A549 (cell line): ENCODE measurements at places on chromosomes 13 and 19.

GRCh38 chr13:45446181-45446580 lies 18.6 kb upstream of the COG3 start:
- no peak for DNase-seq

DNA sequence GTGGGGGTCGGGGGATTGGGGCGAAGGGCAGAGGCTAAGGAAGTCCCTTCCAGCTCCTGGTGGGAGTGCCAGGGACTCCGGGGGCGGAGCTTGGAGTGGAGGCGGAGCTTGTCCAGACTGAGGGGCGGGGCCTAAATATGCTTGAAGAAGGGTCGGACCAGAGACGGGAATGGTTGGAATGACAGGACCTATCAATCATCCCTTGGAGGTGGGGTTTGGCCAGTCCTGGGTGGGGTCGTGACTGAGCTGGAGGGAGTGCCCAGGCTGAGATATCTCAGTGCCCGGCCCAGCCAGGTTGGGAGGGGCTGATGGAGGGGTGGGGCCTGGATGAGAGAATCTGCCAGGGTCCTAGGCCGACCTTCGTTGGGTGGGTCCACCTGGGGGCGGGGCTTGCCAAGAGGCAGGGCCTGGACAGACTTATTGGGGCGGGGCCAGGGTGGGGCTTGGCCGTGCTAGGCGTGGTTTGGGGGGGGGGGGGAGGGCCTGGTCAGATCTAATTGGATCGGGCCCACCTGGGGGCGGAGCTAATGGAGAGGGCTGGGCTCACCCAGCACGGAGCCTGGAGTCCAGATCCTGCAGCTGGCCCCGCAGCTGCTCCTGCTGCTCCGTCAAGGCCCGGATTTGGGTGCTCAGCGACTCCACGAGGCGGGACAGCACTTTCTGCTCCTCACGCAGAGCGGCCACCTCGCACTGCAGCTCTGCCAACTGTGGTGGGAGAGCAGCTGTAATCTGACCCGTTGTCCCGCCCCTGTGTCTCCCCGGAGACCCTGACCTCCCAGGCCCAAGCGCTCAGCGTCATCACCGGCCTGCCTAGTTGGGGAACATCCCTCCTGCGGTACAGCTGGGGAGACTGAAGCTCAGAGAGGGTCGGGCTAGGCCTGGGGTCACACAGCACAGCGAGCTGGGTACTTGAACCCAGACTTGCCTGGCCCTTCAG lies 2.6 kb upstream of the WIZ start:
- DNase-seq: peak; percentile 71

DNA sequence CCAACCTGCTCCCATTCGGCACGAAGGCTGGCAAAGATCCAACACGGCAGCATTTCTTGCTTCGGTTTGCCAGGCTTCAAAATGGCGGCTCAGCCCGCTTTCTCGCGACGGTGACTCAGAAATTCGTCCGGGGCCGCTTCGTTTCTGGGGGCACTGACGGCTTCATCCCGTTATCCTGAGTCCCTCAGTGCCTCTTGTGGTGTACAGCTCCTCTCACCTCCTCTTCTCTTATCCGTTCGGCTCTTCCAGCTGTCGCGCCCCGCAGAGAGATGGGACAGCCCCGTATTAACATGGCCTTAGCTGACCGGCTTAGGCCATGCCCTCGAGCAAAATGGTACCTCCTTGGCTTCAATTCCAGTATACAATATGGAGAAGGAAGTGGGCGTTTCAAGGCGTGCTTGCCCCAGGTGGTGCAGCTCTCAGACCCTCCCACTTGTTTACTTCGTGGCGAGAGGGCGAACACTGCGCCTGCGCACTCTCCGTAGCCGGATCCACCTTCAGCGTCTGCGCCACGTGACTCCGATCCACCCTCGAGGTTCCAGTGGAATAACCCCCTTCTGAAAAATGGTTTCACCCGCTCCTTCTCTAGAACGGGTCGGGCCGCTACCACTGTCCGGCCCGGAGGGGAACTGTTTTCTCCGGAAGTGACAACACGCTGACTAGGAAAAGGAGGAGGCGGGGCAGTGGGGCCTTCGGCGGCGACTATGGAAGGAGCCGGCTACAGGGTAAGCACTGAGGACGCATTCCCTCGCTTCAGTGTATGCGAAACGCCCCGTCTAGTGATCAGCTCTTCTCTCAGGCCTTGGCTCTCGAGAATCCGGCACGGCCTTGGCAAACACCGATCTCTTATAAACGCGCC lies at the start of the genes AKT1S1 and TBC1D17:
TSS of gene AKT1S1 (minus strand) at position 336 of the 859 bp plus-strand sequence. CDS start 4,060 bp downstream, outside the sequence.
TSS of gene TBC1D17 (plus strand) at position 683 of the 859 bp plus-strand sequence. CDS start at position 705, 22 bp downstream.
- peak; percentile 100 for DNase-seq

GRCh38 chr13:83824120-83824519 lies 58.2 kb downstream of the SLITRK1 start:
- no peak for DNase-seq

DNA sequence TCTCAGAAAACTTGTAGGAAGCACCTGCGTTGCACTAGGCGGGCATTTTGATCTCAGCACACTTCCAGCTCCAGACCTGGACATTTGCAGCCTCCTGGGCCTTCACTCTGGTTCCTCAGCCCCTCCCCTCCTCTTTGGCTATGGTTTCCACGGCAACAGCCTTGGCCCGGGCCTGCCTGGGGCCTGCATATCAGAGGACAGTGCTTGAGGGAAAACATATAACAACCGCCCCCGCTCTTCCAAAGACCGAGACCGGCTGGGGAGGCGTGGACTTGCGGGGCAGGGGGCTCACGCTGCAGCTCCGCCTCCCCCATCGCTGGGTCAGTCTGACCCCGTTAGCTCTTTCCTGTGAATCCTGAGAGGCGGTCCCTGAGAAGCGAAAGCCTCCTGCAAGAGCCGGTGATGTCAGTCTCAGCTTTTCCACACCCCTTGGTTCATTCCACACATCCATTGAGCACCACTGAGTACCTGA lies 125.7 kb upstream of the PEG3 start:
- DNase-seq: no peak

- DNase-seq: no peak
Observed at GRCh38 chr13:47680748-47681147, 320.3 kb downstream of the SUCLA2 start.

GRCh38 chr13:106383791-106384190 lies 151.7 kb downstream of the EFNB2 start:
- DNase-seq: no peak

- no peak for DNase-seq
Observed at GRCh38 chr19:10642473-10643171, 11.5 kb upstream of the ILF3 start.

GRCh38 chr19:35856546-35857149 lies at the start of gene KIRREL2:
Gene KIRREL2 (plus strand): TSS chr19:35856911. CDS start chr19:35857120, 209 bp downstream.
- DNase-seq: no peak

GRCh38 chr13:46686171-46686570 lies 110.8 kb downstream of the ESD start:
- DNase-seq: no peak

GRCh38 chr13:79593641-79594275 lies 112.8 kb downstream of the NDFIP2 start:
- DNase-seq: no peak

DNA sequence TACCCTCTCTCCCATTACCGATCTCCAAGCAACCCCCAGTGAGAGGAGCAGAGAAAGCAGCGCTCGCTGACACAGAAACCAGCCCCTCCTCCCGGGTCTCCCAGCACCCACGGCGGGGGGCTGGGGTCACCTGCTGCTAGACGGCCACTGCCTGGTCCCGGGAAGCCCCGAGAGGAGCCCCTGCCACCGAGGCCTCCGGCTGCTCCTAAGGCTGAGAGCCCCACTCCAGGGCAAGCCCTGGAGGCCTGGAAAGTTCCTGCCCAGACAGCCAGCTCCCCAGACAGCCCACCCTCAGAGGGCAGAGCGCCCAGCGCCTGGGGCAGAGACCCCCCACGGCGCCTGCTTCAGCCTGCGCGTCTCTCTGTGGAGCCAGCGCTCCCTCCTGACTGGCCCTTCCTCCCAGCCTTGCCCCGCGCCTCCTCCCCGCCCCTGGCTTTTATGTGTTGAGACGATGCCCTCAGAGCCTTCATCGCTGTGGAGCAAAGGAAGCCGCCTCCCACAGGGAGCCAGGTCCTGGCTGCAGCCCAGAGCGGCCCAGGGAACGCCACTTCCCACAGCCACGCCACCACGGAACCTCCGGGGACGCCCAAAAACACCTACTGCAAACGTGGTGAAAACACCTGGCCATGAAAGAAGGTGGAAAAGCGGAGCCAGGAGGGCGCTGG lies 51.1 kb downstream of the MLLT1 start:
- no peak for DNase-seq

DNA sequence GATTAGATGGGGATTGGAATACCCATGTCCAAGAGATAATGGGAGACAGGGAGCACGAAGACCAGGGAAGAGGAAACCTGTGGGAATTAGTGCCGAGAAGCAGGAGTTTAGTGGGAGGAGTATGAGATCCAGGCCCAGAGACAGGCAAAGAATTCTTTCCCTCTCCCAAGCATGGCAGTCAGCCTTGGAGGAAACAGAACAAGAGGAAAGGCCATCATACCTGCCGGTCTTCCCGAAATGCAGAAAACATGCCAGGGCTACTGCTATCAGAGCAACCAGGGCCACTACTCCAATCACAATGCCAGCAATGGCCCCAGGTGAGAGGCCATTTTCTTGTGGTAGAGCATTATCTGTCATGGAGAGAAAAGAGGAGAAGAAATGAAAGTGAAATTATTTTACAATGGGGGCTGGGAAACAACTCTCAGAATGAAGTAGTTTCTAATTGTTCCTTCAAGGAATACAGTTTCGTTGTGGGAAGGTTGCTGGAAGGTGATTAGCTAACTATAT lies 16.1 kb downstream of the CEACAM1 start:
- no peak for DNase-seq

DNA sequence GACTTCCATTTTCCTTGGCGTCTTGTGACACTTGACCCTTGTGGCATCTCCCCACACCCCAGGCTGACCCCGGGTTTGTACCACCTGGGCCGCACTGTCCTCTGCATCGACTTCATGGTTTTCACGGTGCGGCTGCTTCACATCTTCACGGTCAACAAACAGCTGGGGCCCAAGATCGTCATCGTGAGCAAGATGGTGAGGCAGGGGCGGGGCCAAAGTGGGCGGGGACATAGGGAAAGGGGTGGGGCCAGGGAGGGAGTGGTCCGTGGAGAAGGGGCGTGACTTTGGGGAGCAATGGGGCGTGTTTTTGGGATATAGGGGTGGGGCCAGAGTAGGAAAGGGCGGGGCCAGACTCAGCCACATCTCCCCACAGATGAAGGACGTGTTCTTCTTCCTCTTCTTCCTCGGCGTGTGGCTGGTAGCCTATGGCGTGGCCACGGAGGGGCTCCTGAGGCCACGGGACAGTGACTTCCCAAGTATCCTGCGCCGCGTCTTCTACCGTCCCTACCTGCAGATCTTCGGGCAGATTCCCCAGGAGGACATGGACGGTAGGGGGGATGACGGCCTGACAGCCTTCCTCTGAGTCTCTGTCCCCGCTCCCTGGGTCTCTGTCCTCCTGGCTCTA lies 42.8 kb downstream of the TRPM4 start:
- peak; percentile 58 for DNase-seq
